Left lung (tissue), 14 donors: ENCODE measurements at places on chromosomes 5 and 9. TPM values are rescaled to one million over a fixed set of nuclear protein-coding genes. Genes with fewer than 3 reads are reported as not detected.
A peak's percentile ranks its signal among the peaks of the same experiment; 100 is the strongest.

DNA sequence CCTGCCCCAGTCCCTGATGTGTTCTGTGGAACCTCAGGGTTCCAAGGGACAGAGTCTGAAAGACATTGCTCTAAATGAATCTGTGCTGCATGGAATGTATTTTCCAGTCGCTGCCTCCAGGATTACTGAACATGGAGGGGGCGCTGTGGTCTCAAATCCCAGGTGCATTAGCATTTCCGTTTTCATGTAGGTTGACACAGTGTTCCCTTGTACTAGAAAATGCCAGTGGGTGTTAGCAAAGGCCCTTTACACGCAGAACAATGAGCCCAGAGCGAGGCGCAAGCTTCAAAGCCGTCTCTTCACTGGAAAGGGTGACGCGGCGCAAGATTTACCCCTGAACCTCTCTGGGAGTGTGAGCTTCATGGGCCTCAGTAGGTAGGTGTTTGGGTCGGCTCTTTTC lies 308.3 kb downstream of the SLIT3 start:
- H3K4me3 ChIP-seq: no peak overlapping the region
- no peak overlapping the region for H3K27ac ChIP-seq
- peak; percentile 60 for DNase-seq
- H3K36me3 ChIP-seq: no peaks in the 10 kb centered on the region
- H3K4me1 ChIP-seq: no peaks in the 10 kb centered on the region

DNA sequence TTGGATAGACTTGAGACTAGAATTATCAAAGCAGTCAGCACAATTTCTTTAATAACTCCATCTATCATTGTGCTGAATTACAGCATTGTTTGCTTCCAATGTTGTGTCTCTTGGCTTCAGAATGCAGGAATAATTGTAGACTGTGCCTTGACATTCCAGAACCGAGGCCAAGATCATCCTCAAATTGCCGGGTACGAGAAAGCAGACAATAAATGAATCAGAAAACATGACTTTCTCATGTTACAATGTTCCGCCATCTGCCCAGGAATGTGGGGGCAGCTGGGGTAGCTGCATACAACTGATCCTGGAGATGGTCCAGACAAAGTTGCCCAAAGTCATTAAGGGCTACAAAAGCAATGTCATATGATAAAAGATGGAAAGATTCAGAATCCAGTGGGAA lies 206.2 kb upstream of the SGCD start:
- H3K4me1 ChIP-seq: no peaks in the 10 kb centered on the region
- no peak for DNase-seq
- no peak overlapping the region for H3K27ac ChIP-seq
- no peak overlapping the region for H3K4me3 ChIP-seq
- H3K27me3 ChIP-seq: no peaks in the 10 kb centered on the region

Gene PCDHB15
- total RNA-seq: 2.8 TPM

Gene GARIN3
- total RNA-seq: not detected

Gene SPATA6L
- 9.4 TPM for total RNA-seq

Gene ARL14EPL
- total RNA-seq: not detected
